ENCODE measurements at places on chromosomes 5 and 9. TPM values are rescaled to one million over a fixed set of nuclear protein-coding genes. Genes with fewer than 3 reads are reported as not detected.

OLFM1 gene
- total RNA-seq, result not detected

DNA sequence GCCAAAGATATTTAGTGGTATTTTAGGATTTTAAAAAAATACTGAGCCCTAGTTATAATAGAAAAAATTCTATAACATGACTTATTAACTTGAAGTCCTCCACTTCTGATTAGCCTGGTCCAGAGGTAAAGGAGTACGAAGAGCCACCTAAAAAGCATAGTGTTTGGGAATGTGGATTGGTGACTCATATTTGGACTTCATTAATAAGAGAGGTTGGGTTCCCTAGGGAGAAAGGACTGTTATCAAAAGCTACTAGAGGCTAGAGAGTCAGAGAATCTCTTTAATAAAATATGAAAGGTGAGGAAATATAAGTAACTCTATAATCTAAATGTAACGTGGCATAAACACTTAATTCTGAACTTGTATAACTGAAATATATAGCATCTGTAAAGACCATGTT lies 180.7 kb upstream of the TARS1 start:
- no peaks in the 10 kb centered on the region for H3K4me1 ChIP-seq
- H3K27ac ChIP-seq, result no peak overlapping the region
- H3K27me3 ChIP-seq, result no peaks in the 10 kb centered on the region
- no peak for DNase-seq
- no peak overlapping the region for H3K4me3 ChIP-seq
- H3K36me3 ChIP-seq, result no peaks in the 10 kb centered on the region

GPR151 gene
- total RNA-seq, result not detected

- peaks cover 14% of the 10 kb centered on the region for H3K27me3 ChIP-seq
- H3K4me3 ChIP-seq, result no peak overlapping the region
- no peak overlapping the region for H3K27ac ChIP-seq
- H3K4me1 ChIP-seq, result no peaks in the 10 kb centered on the region
- no peaks in the 10 kb centered on the region for H3K36me3 ChIP-seq
- no peak for DNase-seq
Measured at GRCh38 chr5:151647320-151647861, 39.3 kb downstream of the SPARC start.

GRCh38 chr5:51696122-51696521 lies 312.9 kb downstream of the ISL1 start:
- no peaks in the 10 kb centered on the region for H3K36me3 ChIP-seq
- no peak for DNase-seq
- H3K27me3 ChIP-seq, result no peaks in the 10 kb centered on the region
- no peaks in the 10 kb centered on the region for H3K4me1 ChIP-seq

CYSRT1 gene
- 2.1 TPM for total RNA-seq

All from HepG2 (cell line).